Activated T-helper 2 cell treated with anti-CD3 and anti-CD28 coated beads, Interferon-gamma antibody, Interleukin-2, Interleukin-4, amounts not matched to agents 10 μg/mL and 5 μg/mL and 100 μg/mL, durations not matched to agents 14 hours and 24 hours and 36 hours (primary cell): ENCODE measurements at places on chromosomes 4 and X. TPM values are rescaled to one million over a fixed set of nuclear protein-coding genes. Genes with fewer than 3 reads are reported as not detected.
A peak's percentile ranks its signal among the peaks of the same experiment; 100 is the strongest.

Gene CDKL2
- 0.23 and 0.57 TPM in 2 replicates for total RNA-seq

Gene PALLD
- 19.3 and 19.8 TPM in 2 replicates for total RNA-seq

Gene CYLC1
- not detected in 2 replicates for total RNA-seq

Gene EPHA5
- total RNA-seq = not detected in 2 replicates

Gene POU3F4
- total RNA-seq = not detected in 2 replicates

Gene BTC
- not detected in 2 replicates for total RNA-seq

Gene HHIP
- not detected in 2 replicates for total RNA-seq

Gene GPR34
- not detected in 2 replicates for total RNA-seq

Gene NPY2R
- total RNA-seq = not detected in 2 replicates

Gene ADH1B
- total RNA-seq = not detected in 2 replicates

DNA sequence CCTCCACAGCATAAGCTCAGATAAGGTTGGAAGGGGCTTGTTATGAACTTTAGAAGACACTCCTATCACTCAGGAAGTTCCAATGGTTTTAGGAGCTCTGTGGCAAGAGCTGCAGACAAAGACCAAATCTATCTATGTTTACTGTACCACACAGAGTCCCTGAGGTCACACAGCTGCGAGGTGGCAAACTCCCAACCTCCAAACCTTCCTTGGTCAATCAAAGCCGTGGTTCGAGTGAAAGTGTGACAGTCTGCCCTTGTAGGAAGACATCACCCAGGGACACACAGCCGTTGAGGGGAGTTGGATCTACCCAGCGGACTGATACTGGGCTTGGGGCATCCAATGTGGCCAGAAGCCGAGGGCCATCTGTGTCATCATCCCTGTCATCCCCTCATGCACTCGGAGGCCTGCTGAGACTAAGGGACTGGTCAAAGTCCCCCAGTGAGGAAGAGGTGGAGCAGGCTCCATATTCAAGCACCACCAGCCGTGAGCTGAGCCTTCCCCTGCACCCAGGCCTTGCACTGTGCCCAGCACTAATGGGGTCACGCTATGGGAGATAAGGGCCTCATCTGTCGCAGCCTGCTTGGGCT is 26.8 kb downstream of the MAN2B2 start:
- DNase-seq = no peak

- DNase-seq = no peak
These were observed 11.8 kb upstream of the ELF2 start for GRCh38 chr4:139188648-139189416.

GRCh38 chr4:45004847-45005565 is 278.6 kb upstream of the GNPDA2 start:
- DNase-seq = no peak

DNA sequence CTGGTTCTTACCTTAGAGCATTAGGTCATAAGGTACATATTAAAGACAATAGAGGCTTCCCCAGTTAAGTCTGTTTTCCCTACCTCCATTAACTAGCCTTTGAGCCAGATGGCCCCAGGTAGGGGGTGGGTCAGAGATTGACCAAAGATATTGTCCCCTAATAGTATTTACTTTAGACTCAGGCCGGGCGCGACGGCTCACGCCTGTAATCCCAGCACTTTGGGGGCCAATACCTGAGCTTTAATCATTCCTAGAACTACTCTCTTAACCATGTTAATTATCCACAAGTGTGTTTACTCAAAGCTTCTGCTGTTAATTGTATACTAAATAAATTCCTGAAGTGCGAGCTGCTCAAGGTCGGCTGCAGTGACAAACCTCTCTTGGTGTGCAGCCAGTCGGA is 28.0 kb upstream of the AMBN start:
- no peak for DNase-seq

DNA sequence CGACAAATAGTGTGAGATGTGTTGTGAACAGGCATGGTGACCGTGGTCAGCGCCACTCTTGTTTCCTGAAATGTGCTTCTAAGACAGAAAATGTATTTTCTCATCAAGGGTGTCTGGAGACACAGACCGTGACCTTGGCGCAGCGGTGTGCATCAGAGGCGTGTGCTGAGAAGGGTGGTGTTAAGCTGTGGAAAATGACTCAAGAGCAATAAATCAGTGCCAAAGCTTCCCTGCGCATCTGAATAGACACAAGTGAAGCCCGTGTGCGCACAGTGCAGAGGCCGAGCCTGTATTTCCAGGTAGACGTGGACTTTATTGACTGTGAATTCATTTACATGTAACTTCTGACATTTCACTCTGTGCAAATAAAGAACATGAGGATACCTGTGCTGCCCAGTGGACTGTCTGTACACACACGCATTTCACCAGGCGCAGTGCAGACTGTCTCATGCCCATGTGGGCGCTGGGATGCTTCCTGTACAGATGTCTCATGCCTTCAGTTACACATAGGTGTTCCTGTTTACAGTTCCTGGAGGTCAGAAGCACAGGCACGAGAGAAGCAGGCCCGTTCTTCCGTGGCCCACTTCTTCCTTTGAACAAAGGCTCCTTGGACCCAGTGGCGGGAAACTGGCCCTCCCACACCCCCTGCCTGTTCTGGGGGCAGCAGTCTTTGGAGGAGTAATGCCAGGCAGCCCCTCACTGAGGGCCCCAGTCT is 31.9 kb downstream of the NSG1 start:
- DNase-seq = no peak

DNA sequence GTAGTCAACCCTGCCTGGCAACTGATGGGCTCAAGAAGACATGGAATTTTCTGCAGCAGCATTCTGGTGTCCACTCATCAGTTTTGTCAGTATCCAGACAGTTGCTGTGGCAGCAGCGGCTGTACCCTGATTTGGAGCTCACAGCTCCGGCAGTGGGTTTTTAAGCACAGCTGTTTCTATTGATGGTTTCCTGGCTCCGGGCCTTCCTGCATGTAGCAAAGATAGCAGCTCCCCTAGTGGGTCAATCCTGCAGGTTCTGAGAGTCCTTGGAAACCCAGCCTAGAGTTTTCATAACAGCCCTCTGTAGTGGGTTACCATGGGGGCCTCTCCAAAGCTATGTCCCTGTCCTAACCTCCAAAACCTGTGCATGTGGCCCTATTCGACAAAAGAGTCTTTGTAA is 84.0 kb upstream of the ATP6AP2 start:
- DNase-seq = no peak

DNA sequence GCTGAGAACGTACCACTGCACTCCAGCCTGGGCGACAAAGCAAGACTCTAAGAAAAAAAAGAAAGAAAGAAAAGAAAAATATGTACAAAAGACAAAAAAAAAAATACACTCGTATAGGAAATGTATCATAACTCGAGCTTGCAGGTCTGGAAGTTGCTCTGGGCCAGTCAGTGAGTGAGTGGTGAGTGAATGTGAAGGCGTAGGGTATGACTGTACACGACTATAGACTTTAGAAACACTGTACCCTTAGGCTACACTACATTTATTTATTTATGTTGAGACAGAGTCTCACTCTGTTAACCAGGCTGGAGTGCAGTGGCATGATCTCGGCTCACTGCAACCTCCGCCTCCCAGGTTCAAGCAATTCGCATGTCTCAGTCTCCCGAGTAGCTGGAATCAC is 29.4 kb downstream of the EVC2 start:
- no peak for DNase-seq

- no peak for DNase-seq
These were observed 101.0 kb downstream of the ATP11C start for GRCh38 chrX:139831675-139832456.

DNA sequence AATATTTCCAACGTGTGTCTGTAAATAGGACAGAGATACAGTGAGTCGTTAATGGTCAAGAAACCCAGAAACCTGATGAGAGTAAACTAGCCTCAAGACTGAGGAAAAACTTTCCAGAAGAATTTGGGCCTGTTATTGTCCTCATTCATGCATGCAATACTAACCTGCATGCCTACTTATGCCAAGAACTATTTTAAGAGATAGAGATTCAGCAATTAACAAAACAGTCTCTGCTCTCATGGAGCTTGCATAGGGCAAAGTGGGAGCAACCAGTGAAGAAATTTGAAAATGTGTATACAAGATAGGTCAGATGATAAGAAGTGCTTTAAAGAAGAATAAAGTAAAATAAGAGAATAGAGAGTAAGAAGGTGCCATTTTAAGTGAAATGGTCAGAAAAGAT is 66.1 kb upstream of the FRG1 start:
- no peak for DNase-seq

- no peak for DNase-seq
These were observed 83.8 kb downstream of the HS3ST1 start for GRCh38 chr4:11344916-11345315.

- DNase-seq = no peak
These were observed 8.9 kb upstream of the PCDH18 start for GRCh38 chr4:137541181-137541580.

GRCh38 chr4:152099555-152099954 is 338.7 kb upstream of the GATB start:
- DNase-seq = no peak

- DNase-seq = no peak
These were observed 16.5 kb downstream of the PDLIM5 start for GRCh38 chr4:94468093-94468769.

DNA sequence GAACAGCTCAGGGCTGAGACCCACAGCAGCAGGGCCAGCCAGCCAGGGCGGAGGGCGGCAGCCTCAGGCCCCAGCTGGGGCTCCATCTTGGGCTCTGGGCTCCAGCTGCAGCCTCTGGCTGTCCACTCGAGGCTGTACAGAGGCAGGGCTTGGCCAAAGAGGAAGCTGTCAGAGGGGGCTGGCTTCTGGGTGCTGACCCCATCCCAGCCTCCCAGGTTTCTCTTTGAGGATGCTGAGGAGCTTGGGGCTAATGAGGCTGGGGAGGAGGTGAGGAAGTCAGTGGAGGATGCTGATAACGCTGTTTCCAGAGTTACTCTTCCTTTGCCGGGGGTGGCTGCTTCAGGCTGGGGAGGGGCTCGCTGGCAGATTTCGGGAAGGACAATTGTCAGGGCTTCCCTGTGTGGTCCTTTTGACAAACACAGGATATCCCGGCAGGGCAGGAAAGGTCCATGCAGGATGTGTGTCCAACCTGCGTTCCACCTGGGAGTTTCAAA is at the start of gene DIPK2B:
Gene DIPK2B (minus strand): TSS at position 136 of the 494 bp plus-strand sequence. CDS start 50 bp downstream, at position 86.
- DNase-seq = no peak

- no peak for DNase-seq
These were observed 318.5 kb downstream of the EVC2 start for GRCh38 chr4:5389756-5390310.

- no peak for DNase-seq
These were observed 10.5 kb upstream of the SCARB2 start for GRCh38 chr4:76224171-76224570.

DNA sequence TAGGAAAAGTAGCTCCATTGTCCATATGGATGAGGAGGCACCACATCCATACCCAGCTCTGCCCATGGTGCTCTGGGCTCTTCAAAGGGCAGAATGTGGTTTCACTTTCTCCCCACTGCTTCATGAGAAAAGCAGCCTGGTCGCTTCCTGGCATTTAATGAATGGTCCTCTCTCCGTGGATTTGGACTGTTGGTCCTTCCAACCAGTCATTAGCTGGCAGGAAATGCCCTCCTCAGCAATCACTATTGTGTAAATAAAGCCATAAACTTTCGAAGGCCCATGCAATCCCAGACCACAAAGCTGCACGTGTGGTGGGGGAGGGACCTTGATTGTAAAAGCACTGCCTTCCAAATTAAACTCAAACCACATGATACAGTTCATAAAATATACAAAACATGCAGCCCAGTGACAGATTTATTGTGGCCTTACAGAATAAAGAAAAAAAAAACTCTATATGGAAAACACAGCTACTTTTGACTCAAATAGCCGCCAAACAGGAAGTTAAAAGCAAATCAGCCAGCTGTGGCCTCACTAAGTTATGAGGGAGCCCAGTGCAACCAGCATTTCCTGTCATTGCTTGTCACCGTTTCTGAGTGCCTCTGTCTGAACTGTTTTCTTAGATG is 8.1 kb downstream of the MBNL3 start:
- DNase-seq = peak; percentile 16

DNA sequence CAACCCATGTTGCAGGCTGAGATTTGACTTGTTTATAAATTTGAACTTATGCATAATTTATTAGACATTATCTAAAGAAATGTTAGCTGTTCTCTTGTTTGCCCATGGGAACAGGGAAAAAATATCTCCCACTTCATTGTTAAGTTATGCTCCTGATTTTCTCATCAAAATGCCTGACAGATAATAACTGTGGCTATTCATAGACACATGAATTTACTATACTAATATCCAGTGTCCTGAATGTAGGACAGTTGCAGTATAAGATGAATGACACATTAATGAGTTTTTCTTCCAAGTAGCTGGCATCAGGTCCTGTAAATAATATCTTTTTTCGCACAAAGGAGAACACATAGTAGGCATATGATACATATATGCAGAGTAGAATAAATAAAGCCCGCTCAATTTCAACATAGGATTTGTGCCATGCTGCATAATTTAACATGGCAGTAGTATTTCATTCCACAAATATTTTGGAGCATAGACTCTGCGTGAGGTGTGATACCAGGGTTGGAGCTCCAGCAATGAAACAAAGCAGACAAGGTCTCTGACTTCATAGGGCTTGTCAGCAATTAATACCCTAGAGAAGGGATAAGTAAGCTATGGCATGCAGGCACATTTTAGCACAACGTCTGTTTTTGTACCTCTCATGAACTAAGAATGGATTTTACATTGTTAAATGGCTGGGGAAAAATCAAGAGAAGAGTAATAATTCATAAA is 40.4 kb upstream of the DDX53 start:
- DNase-seq = no peak

- no peak for DNase-seq
These were observed 456.6 kb downstream of the MAGEB5 start for GRCh38 chrX:26672571-26672970.
